ENCODE measurements at places on chromosomes 7 and 10. TPM values are rescaled to one million over a fixed set of nuclear protein-coding genes. Genes with fewer than 3 reads are reported as not detected.

DNA sequence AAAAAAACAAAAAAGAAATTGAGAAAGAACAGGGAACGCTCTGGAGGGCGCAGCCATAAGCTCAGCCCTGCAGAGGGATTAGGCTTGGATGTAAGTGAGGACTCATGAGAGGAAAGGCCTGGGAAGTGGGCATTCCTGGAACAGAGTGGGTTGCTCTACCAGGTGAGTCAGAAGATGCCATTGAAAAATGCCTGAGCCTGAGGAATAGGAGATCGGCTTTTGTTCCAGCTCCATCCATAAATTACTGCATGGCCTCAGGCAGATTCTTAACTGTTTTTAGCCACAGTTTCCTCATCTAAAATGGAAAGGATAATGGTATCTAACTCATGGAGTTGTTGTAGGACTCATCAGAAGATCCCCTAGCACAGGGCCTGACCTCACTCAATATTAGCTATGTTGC is 1.1 kb upstream of the RGR start:
- no peak overlapping the region for H3K4me3 ChIP-seq
- H3K36me3 ChIP-seq = no peaks in the 10 kb centered on the region
- no peak overlapping the region for H3K27ac ChIP-seq
- no peak for DNase-seq
- H3K27me3 ChIP-seq = peaks cover 10% of the 10 kb centered on the region

DNA sequence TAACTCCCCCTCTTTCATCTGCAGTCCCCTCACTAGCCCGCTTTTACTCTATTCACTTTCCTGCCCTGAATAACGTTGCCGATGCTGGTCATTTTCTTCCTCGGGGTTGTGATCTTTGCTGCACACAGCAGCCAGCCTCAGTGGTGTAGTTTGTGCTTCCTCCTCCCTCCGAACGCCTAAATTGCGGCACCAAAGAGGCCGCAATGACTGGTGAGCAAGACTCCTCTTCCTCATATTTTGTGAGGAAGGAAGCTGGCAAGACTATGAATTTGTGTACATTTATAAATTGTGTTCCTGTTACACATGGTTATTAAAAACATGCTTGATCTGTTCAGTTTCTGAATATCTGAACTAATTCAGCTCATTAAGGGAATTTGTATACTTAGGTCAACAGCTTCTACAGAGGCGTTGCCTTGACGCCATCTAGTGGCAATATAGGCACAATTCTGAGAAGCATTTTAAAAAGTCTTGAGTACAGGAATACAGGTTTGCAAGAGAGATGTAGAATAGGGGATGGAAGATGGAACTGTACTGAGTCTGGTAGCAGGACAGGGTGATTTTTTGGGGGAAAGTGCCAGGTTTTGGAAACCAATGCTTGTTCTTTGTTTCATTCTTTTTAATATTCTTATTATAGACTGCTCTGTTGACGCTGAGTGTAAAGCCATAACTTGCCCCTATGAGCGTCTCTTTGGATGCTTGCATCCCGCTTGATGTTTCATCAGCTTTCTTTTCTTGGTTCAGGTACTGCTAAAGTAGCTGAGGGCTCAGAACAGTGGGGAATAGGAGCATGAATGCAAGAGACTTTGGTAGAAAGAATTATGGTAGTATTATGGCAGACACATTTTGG is 4.1 kb upstream of the TAS2R5 start:
- peaks cover 26% of the 10 kb centered on the region for H3K36me3 ChIP-seq
- H3K4me1 ChIP-seq = peaks cover 9% of the 10 kb centered on the region
- no peaks in the 10 kb centered on the region for H3K27me3 ChIP-seq

Gene PKD2L1
- polyA plus RNA-seq = 4.8 TPM

- H3K27me3 ChIP-seq = no peaks in the 10 kb centered on the region
- no peak for DNase-seq
- no peaks in the 10 kb centered on the region for H3K36me3 ChIP-seq
- H3K4me1 ChIP-seq = no peaks in the 10 kb centered on the region
Measured at GRCh38 chr10:21807180-21807579, 196.3 kb downstream of the DNAJC1 start.

DNA sequence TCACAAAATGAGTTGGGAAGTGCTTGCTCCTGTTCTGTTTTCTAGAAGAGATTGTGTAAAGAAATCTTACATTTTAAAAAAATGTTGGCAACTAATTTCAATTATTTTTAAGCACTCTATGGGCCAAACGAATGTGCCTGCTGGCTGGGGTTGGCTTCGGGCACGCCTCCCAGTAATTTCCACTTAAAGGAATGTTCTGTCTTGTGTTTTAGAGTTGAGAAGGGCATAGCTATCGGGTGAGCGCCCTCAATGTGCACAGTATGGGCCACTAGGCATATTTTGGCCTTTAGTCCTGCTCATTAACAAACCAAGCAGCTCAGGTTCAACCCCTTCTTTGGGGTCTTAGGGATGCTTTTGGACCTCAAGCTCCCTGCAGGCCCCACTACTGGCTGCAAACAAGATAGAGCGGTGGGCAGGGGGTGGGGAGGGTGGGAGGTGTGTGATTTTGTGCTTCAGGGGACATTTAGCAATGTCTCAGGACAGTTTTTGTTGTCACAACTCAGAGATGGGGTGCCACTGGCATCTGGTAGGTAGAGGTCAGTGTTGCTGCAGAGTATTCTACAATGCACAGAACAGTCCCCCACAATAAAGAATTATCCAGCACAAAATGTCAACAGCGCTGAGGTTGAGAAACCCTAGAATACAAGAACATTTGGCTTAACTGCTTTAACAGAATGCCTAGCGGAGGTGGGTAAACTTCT is 40.7 kb downstream of the TACC2 start:
- H3K36me3 ChIP-seq = no peaks in the 10 kb centered on the region
- no peak for DNase-seq
- peaks cover 37% of the 10 kb centered on the region for H3K27me3 ChIP-seq
- no peak overlapping the region for H3K4me3 ChIP-seq
- H3K4me1 ChIP-seq = no peaks in the 10 kb centered on the region

DNA sequence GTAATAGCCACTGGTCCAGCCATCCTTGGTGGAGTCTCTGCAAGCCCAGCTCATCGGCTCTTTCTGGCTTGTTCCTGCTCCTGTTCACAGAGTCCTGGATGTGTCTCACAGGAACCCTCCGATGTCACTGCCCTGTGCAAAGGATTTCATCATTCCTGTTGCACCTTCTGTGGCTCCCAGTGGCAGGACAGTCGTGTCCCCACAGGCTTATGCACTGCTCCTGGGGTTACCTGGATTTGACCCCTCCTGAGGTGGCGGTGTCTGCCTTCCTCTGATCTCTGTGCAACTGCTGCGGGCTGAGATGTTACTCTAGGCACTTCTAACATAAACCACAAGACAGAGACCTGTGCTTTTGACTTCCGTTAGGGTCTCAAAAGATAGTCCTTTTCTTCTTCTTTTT is 30.6 kb downstream of the APBB1IP start:
- no peak overlapping the region for H3K27ac ChIP-seq
- H3K4me1 ChIP-seq = peaks cover 5% of the 10 kb centered on the region
- H3K4me3 ChIP-seq = no peak overlapping the region
- no peaks in the 10 kb centered on the region for H3K36me3 ChIP-seq

- H3K4me3 ChIP-seq = no peak overlapping the region
- no peaks in the 10 kb centered on the region for H3K4me1 ChIP-seq
- H3K27me3 ChIP-seq = no peaks in the 10 kb centered on the region
Measured at GRCh38 chr7:108268200-108268820, 138.1 kb upstream of the LAMB4 start.

DNA sequence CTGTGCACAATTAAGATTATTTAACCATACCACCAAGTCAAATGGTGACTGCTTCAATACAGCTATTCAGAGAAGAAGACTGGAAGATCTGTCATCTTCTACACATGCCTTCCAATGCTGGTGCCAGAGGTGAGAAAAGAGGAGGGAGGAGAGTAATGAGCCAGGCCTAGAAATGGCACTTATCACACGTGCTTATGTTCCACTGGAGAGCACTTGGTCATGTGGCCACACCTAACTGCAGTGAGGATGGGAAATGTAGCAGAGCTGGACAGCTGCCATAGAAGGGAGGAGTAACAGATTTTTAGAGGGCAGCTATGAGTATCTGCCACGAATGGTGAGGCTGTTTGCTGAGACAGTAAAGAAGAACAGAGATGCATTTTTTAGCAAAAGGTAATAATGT is 77.1 kb downstream of the MPLKIP start:
- peaks cover 52% of the 10 kb centered on the region for H3K36me3 ChIP-seq
- no peak overlapping the region for H3K27ac ChIP-seq
- DNase-seq = no peak
- H3K4me3 ChIP-seq = no peak overlapping the region

- no peaks in the 10 kb centered on the region for H3K27me3 ChIP-seq
- no peak overlapping the region for H3K27ac ChIP-seq
- H3K4me3 ChIP-seq = no peak overlapping the region
- no peaks in the 10 kb centered on the region for H3K36me3 ChIP-seq
Measured at GRCh38 chr7:54680377-54681005, 78.5 kb downstream of the SEC61G start.

Measured in spleen (tissue), 13 donors.